NCI-H524 treated with DMSO at 0.1 percent for 48 hours (cell line): ENCODE measurements at places on chromosomes 13 and 19.

DNA sequence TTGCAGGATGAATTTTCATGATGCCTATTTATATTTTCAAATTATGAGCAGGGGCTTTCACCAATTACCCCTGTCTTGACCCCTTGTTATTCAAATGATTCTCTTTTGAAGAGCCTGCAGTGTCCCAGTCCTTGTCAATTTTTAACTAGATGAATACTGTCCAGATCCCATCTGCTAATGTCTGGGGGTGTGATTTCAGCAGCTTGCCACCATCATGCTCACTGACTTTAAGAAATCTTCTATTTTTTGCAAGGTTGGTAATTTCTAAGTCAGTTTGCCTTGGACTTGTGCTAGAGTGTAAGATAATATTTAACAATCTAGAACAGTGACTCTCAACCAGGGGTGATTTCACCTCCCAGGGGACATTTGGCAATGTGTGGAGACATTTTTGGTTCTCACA, 106.0 kb downstream of the CACNA1A start:
- no peak for DNase-seq

- no peak for DNase-seq
Observed at GRCh38 chr19:48588670-48589401, 17.7 kb upstream of the SPACA4 start.

DNA sequence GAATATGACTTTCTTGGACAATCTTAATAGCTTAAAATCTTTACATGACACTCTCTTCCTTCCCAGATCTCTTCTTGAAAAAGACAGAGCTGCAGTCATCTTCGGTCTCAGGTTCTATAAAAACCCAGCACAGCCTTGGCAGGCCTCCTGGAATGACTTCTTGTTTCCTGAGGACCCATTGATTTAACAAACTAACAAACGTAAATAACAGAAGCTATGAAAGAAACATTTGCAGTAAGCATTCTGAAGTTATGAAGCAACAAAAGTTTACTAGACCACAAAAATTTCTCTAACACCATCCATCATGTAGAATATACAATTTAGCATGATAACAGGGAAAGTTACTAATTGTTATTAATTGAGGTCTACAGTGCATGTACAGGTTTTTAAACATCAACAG, 62.8 kb upstream of the STARD13 start:
- DNase-seq = no peak

- DNase-seq = no peak
Observed at GRCh38 chr13:49954674-49955455, 18.7 kb upstream of the SPRYD7 start.

DNA sequence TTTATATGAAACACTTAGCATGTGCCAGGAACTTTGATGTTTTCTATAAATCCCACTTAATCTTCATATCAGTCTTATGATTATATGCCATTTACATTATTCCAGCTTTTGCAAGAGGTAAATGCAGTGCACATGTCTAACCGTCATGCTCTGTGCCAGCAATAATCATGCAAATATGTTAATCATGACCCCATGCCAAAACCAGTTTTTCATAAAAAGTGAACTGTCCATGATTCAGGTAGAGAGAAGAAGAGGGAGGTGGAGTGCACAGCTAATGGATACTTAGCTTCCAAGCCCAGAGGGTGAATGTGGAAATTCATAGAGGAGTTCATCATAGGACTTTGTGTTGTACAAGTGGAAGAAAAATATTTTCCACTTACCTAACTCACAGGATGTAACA, 458.4 kb downstream of the TBC1D4 start:
- no peak for DNase-seq

DNA sequence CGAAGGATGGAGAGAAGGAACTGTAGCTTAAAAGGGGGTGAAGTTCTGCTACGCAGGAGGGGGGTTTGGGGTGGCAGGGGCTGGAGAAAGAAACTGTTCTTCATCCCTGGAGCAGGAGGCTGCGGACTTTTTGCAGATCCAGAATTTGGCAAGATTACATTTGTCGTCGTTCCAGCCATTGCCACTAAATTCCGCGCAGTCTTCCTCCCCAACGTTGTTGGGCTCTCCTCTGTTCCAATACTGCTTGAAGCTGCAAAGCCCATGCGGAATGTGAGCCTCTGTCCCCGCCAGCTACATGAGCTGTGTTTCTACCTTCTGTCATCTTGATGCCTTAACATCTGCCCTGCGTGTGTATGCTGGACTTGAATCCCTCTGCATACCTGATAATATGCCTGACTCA, 4.3 kb downstream of the CD209 start:
- DNase-seq = peak; percentile 70

- DNase-seq = no peak
Observed at GRCh38 chr13:52726258-52726657, 13.4 kb downstream of the CNMD start.

- no peak for DNase-seq
Observed at GRCh38 chr13:62710787-62711186, 1295.1 kb upstream of the PCDH20 start.
